ENCODE measurements at places on chromosomes 12 and 14.

DNA sequence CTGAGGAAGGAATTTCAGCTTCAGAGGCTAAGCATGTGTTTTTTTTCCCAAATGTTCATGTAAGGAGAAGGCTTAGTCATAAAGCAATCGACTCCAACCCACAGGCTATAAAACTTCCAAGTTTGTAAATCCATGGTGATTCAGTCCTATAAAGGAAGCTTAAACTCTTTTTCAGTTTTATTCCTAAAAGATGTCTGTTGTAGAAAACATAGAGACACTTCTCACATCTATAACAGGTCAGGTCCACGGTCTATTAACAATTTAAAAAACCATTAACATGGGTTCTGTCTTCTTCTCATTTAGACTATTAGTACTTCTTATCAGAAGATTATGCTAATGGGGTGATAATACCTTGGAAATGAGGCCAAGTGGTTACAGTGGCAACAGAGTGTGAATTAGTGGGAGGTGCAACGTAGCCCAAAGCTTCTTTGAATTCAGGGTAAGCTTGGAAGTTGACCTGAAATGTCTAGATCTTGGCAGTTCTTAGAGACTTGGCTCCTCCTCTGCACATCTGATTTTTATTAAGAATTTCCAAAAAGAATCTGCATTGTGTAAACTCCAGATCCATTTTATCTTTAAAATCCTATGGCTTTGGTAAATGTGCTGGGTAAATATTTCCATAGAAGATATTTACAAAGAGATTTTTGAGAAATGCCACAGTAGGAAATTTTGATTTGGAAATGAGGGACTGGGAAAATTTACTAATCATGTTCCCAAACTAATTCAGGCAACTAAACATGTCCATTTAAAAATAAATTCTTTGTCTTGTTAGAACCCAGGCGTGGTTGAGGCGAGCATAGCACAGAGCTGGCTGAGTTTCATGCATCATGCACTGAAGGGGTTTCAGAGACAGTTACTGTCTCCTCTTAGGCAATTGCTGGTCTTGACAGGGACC, 86.4 kb downstream of the EML1 start:
- no peak for DNase-seq

- DNase-seq = no peak
Observed at GRCh38 chr12:122167356-122167925, 6.6 kb downstream of the IL31 start.

GRCh38 chr14:63276492-63277342, 42.0 kb downstream of the GPHB5 start:
- peak; percentile 12 for DNase-seq

DNA sequence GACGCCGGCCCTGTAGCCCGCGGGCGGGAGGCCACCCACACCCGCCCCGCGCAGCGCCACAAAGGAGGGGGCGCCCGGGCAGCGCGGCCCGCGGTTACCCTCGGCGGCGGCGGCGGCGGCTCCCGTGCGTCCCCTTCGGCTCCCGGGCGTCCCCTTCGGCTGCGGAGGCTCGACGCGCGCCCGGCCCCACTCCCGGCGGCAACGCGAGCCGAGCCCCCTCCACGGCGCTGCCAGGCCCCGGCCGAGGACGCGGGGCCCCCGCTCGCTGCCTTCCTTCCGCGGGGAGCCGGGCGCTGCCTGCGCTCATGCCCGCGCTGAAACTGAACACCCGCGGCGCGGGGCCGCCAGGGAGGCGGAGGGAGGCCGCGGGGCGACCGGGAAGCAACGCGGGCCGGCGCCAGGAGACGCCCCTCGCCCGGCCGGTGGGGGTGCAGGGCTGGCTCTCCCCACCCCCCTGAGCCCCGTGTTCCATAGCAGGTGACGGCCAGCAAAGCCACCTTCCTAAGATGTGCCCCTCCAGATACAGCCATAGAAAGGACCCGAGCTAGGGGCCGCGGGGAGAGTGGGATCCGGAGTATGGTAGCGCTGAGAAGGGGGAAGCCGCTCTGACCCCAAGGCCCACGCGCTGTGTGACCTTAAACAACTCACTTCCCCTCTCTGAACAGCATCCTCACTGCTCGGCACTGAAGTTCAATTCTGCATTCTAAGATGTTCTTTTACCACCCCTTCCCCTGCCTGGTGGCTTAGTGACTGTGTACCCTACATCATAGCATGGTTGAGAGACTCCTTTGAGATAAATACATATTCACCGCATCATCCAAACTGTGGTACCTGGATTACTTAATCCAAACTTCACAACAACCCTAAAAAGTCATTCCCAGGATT, 42.8 kb downstream of the KDM2B start:
- DNase-seq = no peak

DNA sequence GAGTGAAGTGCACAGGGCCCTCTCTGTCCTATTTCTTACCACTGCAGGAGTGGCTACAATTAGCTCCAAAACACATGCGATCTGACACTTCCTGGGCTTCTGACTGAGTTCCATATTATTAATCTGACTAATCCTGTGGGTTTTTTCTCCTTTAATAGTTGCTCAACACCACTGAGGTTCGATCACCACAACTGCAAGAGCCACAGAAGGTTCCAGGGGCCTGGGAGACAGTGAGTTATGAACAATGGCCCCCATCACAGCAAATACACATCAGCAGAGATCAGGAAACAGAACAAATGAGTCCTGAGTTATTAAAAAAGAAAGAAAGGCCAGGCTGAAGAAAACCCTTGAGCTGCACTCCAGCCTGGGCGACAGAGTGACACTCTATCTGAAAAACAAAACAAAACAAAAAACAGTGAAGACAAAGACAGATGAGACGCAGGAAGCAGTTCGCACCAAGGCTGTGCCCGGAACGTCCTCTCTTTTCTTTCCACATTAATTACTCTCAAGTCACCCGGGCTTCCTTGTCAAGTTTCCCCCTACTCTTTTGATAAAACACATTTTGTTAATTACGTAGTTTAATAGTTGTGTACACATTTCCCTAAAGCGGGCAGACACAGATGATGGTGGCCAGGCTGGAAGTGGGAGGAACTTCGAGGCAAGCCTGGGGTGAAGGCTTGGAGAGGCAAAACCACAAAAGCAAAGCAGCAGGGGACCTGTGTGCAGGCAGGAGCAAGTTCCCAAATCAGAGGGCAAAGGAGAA, 42.7 kb downstream of the CDC42BPB start:
- DNase-seq = no peak

DNA sequence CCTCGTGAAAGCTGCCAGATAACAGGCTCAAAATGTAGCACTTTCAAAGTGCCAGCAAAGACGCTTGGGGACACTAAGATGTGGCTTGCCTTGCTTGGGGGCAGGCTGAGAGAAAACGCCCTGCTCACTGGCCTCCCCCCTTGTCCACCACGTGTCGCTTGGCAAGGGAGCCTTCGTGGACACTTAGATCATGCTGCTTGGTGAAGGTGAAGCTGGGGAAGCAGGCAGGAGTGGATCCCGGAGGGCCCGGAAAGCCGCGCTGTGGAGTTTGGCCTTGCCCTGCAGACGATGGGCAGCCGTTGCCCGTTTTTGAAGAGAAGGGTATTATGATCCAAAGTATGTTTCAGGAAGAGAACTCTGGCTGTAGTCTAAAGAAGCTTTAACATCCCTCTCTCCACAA, 53.4 kb upstream of the BDKRB2 start:
- DNase-seq = no peak

Data from CD4-positive, alpha-beta T cell treated with Interleukin-15 for 4 hours (primary cell).